ENCODE measurements at places on chromosomes 16 and 17.

DNA sequence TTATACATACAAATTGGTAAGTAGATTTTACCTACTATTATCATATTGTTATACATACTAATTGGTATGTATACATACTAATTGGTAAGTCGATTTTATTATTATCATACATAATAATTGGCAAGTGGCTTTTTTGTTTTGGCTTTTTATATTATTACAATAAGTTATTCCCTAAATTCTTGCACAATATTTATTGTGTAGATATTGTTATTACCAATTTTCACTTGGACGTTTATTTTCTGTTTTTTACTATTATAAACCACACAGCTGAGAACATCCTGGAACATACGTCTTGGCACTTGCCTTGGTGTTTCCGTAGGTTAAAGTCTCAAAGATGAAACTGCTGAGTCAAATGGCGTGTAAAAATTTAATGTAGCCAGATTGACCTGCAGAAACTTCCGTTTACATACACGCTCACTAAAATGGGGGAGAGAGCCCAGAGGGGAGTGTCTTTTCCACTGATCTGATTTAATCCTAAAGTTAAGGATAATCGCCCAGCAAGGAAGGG lies 18.9 kb downstream of the GNGT2 start:
- no peak for DNase-seq

DNA sequence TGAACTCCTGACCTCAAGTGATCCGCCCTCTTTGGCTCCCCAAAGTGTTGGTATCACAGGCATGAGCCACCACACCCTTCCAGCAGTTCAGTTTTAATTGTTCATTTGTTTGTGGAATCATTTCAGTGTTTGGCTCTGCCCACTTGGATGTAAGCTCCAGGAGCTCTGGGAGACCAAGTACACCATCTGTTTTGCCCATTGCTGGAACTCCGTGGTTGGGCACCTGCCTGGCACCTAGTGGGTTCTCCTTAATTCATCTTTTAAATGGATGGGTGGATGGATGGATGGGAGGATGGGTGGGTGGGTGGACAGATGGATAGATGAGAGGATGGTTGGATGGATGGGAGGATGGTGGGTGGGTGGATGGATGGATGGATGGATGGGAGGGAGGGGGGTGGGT lies 953 bp upstream of the NECAB2 start:
- DNase-seq: no peak

GRCh38 chr17:66966298-66966697 lies 1.8 kb downstream of the CACNG4 start:
- no peak for DNase-seq

DNA sequence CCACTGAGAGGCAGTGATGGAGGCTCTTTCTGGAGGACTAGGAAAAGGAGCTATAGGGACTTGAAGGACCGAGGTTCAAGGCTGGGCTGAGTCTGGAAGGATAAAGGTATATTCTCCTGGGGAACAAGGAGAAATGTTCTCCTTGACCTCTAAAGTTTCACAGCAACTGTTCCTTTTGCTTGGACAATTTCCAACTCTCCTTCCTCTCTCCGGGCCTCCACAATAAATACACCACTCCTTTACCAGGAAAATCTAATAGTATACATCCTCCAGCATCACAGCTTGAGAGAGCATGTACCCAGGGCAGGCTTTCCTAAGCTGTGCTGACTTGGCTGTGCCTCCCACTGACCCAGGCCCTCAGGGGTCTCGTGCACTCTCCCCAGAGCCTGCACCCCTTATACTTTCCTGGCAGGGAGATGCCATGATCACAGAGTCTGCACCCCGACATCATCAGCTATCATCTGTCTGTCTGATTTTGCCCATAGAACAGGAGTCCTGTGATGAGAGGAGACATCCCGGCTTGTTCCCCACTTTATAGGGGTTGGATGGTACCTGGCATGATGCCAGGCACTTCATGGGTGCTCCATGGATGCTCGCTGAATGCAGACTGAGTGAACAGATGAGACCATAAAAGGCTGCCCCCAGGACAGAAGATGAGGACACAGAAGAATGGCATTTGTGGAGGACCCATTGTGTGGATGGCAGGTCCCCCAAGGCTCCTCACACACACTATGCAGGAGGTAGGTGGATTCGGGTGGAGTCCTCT lies 582.6 kb upstream of the CDH5 start:
- DNase-seq: no peak

DNA sequence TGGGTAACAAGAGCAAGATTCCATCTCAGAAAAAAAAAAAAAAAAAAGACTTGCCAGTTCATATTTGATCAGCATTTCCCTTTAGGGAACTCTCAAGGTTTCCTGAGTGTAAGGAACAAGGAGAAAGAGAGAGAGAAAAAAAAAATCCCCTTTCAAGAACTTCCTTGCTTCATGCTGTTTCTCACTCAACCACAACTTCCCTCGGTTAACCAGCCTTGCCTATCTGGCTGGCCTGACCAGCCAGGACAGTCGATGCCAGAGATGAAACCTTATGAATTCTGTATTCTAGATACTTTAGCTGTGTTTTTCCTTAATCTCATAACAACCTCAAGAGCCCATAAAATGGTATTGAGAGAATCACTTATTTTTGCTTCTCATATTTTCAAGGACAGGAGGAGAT lies 2.6 kb upstream of the N4BP1 start:
- no peak for DNase-seq

- DNase-seq: no peak
Measured at GRCh38 chr17:69331756-69332155, 4.8 kb upstream of the ABCA5 start.

DNA sequence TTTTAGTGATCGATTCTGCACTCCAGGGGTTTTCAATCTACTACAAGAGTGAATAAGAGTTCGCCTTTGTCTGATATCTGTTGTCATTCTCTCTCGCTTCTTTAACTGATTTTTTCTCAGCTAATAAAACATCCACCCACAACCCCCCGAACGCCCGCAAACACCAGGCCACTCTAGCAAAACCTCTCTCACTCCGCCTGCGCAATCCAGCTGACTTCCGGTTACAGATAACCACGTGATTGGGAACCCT lies 338 bp upstream of the RPL19 start:
- peak; percentile 91 for DNase-seq

GRCh38 chr17:48517478-48517877 lies 13.3 kb downstream of the HOXB1 start:
- no peak for DNase-seq

GRCh38 chr16:21592191-21592590 lies 7.2 kb upstream of the METTL9 start:
- DNase-seq: no peak

- no peak for DNase-seq
Measured at GRCh38 chr16:15980329-15980728, 30.9 kb downstream of the ABCC1 start.

- DNase-seq: no peak
Measured at GRCh38 chr17:29772981-29773380, 150.3 kb upstream of the CORO6 start.

DNA sequence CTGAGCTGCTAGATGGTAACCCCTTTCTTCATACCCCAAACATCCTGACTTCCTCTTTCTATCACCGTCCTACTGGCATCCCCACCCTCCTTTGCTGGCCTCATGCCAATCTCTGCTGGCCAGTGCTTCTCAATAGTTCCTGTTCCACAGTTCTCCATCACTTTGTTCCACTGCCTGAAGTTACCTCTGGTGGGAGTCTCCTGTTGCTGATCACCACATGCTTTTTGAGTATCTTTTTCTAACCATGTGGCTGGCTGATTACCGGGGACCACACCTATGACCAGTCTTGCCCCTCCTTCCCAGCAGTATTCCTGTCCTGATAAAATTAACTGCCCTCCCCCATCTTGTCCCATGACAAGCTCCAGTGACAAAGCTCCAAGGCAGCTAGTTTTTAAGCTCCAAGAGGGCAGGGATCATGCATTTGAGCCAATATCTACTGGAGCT lies 380.4 kb upstream of the CCL2 start:
- no peak for DNase-seq

GRCh38 chr16:624526-625070 lies 6.2 kb upstream of the WFIKKN1 start:
- no peak for DNase-seq

- DNase-seq: peak; percentile 51
Measured at GRCh38 chr17:44210342-44211192, 8.9 kb downstream of the UBTF start.

- DNase-seq: no peak
Measured at GRCh38 chr17:36198831-36199465, 2.4 kb upstream of the CCL3L1 start.

DNA sequence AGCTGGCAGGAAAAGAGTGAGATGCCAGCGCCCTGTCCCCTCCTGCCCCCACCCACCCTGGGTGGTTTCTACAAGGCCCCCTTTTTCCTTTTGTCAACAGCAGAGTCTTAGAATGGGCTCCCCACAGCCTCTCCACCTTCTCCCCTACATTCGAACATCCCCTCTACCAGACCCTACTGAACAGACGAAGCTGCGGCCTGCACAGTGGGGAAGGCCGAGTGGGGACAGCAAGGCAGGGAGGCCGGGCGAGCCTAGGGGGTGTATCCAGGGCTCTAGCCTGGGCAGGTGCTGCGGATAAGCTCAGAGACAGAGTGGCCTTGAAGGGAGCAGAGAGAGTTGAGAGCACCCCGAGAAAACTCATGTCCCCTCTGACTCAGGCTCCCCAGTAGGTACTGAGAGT lies 7.4 kb downstream of the ZACN start:
- no peak for DNase-seq

GRCh38 chr17:35447499-35447898 lies 1.1 kb downstream of the SLFN13 start:
- no peak for DNase-seq

DNA sequence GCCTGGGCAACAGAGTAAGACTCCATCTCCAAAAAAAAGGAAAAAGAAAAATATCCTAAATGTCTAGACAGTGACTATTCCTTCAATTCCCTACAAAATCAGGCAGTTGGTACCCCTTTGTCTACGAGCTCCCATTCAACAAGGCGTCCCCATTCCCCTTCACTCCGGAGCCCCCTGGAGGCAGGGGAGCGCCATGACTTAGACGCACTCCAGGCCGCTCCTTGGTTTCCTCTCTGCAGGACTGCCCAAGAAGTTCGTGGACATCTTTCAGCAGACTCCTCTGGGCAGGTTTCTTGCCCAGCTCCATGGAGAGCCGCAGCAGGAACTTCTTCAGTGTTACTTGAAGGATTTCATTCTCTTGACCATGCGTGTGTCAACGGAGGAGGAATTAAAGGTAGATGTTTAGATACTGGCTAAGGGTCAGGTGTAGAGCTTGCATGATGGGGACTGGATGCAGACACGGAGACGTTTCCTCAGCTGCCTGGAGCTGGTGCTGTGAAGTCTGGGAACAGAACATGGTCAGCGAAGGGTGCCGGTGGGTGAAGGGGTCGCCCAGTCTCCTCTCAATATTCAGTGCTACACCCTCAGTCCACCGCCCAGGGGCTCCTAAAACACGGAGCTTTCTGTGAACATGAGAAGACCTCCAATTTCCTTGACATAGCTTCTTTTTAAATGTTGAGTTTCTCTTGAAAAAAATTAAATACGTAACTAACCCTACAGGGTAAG lies 53.3 kb upstream of the ENDOV start:
- no peak for DNase-seq

DNA sequence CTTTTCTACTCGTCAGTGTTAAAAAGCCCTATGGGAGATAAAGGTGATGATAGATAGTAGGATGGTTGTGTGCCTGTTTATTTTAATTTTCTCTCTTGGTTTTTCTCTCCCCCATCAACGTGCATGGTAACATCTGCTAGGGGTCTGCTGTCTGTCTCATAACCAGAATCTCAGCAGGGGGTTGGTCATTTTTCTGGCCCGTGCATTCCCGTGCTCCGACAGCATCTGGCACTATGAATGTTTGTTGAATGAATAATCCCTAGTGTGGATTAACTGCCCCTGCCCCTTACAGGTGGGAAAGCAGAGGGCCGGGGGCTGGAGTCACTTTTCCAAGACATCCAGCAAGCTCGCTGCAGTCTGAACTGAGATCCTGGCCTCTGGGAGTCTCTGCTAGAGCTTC lies 6.3 kb downstream of the CA5A start:
- no peak for DNase-seq

GRCh38 chr16:86661706-86662105 lies 83.4 kb downstream of the FOXL1 start:
- DNase-seq: no peak

- DNase-seq: no peak
Measured at GRCh38 chr17:42061646-42062487, 11.5 kb upstream of the C17orf113 start.

GRCh38 chr16:11877374-11877773 lies 26.0 kb upstream of the RSL1D1 start:
- DNase-seq: no peak

DNA sequence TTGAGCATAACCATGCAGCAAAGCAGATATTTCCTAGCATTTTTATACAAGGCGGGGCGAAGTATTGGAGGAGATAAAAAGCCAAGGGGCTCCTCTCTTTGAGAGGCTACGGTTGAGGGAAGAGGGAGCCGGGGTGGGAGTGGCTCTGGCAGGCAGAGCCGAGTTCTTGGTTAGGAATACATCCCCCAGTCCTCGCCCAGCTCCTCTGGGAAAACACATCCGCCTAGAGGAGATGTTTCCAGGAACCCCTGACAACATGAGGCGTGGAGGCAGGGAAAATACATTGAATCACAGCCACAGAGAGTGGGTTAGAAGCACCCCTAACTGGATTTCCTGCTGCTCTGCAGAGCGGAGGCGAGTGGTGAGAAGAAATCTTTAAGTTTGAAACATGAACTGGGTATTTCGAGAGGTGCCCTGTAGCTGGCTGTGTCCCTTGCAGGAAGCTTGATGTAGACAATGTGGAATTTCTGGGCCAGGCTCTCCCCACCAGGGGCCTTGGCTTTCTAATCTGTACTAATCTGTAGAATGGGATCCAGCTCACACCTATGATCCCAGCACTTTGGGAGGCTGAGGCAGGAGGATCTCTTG lies 27.3 kb downstream of the TTYH2 start:
- DNase-seq: no peak

DNA sequence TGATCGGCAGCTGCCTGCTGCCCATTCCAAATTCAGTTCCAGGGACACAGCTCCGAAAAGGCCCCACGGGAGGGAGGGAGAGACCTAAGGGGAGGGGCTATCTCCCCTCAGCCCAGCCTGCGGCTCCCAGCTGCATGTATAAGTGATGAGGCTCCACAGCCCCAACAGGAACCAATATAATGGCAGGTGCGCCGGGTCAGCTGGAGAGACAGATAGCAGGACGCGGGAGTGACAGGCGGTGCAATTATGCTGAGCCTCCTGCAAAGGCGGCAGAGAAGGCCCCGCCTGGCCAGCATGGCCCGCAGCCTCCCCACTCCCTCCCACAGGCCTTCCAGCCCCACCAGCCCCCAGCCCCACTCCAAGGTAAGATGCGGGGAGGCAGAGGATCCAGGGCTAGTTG lies 8.1 kb upstream of the C1QL1 start:
- no peak for DNase-seq

- no peak for DNase-seq
Measured at GRCh38 chr17:76369804-76370203, 14.6 kb upstream of the SPHK1 start.
